ENCODE measurements at places on chromosomes 7 and 10.
A peak's percentile ranks its signal among the peaks of the same experiment; 100 is the strongest.

- DNase-seq: no peak
Measured at GRCh38 chr10:631266-631665, 58.2 kb downstream of the DIP2C start.

- peak; percentile 65 for DNase-seq
Measured at GRCh38 chr7:118006979-118007378, 133.7 kb upstream of the CTTNBP2 start.

DNA sequence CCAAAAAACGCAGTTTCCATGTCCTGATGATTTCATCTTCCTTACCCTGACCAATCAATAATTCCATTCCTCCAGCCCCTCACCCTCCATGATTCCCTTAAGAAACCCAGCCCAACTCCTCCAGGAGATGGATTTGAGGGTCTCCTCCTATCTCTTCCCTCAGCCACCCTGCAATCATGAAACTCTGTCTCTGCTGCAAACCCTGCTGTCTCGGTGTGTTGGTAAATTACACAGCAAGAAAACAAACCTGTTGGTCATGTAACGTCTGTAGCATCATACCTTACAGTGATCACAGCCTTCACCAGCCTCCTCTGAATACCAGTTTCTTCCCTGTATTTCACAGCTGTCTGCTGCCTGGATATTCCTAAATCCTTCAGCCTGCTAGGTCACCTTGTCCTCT lies 300.7 kb upstream of the NEBL start:
- no peak for DNase-seq

DNA sequence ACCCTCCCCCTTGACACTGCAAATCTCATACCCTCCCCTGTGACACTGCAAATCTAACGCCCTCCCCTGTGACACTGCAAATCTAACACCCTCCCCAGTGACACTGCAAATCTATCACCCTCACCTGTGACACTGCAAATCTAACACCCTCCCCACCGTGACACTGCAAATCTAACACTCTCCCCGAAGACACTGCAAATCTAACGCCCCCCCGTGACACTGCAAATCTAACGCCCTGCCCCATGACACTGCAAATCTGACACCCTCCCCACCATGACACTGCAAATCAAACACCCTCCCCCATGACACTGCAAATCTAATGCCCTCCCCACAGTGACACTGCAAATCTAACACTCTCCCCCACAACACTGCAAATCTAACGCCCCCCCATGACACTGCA lies 603.7 kb downstream of the DNAJB6 start:
- DNase-seq: no peak

DNA sequence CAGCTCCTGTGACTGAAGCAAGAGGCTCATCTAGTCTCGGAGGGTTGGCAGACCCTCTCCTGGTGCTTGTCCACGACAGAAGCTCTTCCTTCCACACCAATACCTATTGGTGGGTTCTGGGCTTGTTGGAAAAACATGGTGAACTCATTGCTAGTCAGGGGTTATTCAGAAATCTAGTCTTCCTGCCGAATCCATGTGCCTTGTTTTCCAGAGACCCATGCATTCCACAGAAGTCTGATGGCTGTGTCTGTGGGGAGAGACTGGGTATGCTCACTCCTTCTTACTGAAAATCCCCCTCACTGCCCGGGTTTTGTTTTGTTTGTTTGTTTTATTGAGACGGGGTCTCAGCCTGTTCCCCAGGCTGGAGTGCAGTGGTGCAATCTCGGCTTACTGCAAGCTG lies 138.3 kb downstream of the DNAJB6 start:
- DNase-seq: no peak

DNA sequence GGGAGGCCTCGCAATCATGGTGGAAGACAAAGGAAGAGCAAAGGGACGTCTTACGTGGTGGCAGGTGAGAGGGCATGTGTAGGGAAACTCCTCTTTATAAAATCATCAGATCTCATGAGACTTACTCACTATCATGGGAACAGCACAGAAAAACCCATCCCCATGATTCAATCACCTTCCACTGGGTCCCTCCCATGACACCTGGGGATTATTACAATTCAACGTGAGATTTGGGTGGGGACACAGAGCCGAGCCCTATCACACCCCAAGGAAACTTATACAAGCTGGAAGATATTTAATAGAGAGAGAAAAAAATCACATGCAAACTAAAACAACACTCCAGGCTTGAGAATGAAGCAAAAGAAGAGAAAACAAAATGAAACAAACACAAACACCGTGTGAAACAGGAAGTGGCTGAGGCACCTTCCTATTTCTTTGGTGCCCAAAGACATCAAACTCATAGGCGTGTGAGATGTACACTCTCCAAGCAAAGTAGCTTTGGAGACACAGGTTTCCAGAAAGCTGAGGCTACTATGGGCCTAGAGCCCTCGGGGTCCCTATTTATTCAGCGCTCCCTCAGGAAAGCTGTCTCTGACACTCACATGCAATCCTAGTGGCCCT lies 97.2 kb downstream of the PRKCQ start:
- no peak for DNase-seq

GRCh38 chr10:78589687-78590086 lies 479.1 kb upstream of the ZMIZ1 start:
- no peak for DNase-seq

- no peak for DNase-seq
Measured at GRCh38 chr10:34364253-34365037, 450.7 kb downstream of the PARD3 start.

DNA sequence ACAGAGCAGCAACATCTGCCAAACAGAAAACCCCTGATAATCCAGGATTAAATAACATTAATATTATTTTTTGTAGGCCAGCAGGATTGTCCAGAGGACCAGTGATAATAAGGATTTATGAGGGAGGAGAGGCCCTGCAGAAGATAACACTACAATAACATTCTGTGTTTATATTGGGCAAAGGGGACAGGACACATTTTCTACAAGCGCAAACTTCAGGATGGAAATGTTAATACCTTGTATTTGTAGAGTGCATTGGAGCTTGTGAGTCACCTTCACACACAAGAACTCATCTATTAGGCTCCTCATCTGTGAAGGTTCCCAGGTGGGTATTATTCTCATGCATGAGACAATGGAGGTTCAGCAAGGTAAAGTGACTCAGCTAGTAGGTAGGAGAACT lies 51.0 kb downstream of the BAMBI start:
- DNase-seq: no peak

DNA sequence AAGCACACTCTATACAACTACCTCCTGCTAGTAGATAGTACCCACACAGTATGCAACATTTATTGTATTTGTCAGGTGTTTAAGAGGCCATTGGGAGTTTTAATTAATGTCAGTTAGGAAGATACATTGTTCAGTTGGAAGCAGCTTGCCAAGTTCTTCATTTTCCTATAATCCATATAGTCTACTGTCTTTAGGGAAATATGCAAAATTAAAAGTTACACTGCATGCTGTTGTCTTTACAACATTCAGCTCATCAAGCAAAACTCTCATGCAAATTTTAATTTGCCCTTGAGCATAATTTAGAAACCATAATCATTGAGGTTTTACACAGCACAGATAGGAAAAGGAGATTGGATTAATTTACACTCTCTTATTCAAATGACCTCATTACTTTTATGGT lies 17.4 kb downstream of the FOXP2 start:
- DNase-seq: no peak

DNA sequence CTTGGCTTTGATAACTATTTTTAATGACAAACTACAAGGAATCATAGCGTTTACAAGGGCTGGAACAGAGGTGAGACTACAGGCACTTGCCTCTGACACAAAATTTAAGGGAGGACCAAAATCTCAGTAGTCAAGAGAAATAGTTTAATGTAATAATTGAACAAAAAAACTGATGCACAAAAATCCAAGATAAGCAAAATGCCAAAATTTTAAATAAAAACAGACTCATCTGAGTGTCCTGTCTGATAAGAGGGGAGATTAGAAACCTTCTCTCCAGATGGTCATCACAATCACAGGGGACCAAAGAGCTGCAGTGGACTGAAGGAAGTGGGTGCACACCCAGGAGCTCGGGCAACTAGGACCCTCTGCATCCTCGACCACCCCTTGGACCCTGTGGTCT lies 70.5 kb downstream of the PARD3 start:
- no peak for DNase-seq

DNA sequence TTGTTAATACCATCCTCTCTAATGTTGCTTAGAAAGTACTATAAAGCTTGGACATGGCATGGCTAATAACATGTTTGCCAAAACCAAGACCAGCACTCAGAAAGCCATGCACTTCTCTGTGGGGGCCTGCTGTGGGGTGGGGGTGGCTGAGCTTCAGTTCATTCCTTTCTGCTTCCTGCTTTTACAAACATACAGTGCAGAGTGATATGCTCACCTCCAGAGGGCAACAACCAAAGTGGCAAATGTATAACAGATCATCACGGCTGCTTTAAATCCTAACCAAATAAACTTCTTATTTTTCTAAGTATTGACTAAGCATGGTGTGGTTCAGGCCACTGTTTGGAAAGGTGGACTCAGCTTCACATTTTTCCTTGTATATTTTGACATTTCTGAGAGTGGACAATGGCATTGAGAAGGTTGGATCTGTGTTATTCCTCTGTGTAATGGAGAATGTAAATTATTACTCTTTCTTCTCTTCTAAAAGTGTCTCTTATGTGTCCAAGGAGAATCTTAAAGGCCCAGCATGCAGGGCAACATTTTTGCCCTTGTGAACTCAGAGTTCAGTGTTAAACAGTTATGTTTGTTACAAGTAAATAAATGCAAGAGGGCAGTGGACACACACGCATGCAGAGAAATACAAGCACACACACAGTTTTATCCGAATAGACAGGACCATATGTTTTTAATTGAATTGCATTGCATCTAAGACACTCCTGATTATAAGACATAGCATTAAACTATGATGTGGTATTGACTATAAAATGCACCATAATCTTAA lies 186.1 kb downstream of the HERPUD2 start:
- DNase-seq: peak; percentile 33

DNA sequence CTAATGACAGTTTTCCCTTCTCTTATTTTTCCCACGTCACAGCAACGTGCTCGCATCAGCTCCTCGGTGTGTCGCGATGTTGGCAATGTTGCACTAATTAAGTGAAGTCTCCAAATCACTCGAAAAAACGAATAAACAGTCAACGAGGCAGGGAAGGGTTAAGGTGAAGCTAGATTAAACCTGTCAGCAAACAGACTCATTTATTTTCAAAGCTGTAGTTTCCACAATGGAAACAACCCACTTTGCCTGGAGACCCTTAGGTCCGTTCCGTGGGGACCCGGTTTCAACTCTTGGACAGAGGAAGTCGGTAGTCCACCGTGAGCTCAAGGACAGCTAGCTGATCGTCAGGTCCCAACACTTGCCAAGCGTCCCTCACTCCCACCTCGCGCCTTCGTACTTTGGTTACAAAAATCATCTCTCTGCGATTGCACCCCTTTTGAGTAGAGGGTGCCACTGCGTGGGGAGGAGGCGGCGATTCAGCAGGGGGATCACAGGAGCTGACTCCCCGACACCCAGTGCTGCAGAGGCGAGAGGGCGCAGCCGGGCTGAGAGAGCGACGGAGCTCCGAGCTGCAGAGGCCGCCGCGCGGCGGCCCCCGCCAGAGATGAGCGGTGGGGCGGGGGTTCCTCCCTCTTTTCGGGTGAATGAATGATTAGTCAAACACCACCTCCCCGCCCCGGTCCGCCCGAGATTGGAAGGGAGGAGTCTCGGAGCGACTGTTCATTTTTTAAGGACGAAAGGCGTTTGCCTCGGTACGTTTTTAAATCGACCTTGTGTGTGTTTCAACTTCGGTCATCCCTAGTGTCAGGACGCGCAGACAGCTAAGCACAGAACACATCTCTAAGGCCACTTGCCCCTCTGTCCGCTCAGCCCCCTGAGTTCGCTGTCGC lies 1.3 kb upstream of the BMPER start:
- peak; percentile 41 for DNase-seq

Data from choroid plexus epithelial cell (primary cell).